Cardiac muscle cell (in vitro differentiated cells and primary cell): ENCODE measurements at places on chromosomes 11 and 22. TPM values are rescaled to one million over a fixed set of nuclear protein-coding genes. Genes with fewer than 3 reads are reported as not detected.

GRIA4 gene
- polyA plus RNA-seq, result 20.8 and 31.3 TPM in 2 replicates

SYVN1 gene
- polyA plus RNA-seq, result 13.9 and 16.2 TPM in 2 replicates

GRCh38 chr11:117374316-117375055 lies 46.8 kb downstream of the CEP164 start:
- no peak for DNase-seq

GRCh38 chr11:128424851-128425285 lies 162.5 kb downstream of the ETS1 start:
- DNase-seq, result peak; percentile 70

ZNF280B gene
- polyA plus RNA-seq, result 1.9 and 2.5 TPM in 2 replicates

DNA sequence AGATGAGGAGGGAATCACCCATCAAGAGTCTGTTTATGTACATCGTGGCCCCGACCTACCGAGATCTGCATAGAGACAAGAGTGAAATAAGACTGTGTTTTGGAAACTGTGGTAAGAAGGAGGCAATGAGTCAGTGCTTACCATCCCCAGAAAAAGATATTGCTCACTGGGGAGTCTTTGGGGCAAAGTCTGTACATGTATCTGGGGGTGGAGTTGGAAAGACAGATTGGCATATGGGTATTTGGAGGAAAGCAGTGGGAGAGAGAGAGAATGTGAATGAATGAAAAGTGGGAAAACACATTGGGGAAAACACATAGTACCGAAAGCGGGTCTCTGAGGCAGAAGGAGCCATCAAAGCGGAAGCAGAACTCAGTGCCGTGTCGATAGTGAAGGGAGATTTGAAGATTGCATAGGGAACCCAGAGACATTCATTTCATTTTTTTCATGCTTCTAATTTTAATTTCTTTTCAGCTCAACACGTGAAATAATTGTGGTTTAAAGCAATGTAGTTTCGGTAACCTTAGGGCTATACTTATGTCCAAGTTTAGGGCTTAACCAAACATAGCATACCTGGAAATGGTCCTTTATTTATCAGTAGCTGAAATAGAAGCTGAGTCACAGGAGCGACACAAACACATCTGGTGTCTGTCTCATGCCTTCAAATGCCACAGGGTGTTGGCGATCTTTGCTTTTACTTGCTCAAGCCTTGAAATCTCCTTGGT lies 98.6 kb upstream of the CD44 start:
- no peak for DNase-seq

- no peak for DNase-seq
Measured at GRCh38 chr22:20524004-20524481, 16.6 kb downstream of the MED15 start.

ARHGAP20 gene
- 0.35 and 0.49 TPM in 2 replicates for polyA plus RNA-seq

DNA sequence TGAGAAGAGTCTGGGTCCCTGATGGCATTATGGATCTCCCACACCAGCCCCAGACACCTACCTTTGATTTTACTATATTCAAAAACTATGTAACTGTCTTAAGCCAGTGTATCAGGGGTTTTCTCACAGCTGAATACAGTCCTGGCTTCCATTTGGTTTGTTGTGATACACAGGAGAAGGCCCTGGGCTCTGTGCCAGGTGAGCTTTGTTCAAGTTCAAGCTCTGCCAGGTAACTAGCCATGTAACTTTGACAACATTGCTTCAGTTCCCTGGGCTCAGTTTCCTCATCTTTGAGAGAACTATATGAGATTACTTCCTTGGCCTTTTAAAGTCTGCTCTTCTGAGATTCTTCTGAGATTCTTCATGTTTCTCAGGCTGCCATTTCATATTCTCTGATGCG lies 327.5 kb upstream of the TENM4 start:
- no peak for DNase-seq

DNA sequence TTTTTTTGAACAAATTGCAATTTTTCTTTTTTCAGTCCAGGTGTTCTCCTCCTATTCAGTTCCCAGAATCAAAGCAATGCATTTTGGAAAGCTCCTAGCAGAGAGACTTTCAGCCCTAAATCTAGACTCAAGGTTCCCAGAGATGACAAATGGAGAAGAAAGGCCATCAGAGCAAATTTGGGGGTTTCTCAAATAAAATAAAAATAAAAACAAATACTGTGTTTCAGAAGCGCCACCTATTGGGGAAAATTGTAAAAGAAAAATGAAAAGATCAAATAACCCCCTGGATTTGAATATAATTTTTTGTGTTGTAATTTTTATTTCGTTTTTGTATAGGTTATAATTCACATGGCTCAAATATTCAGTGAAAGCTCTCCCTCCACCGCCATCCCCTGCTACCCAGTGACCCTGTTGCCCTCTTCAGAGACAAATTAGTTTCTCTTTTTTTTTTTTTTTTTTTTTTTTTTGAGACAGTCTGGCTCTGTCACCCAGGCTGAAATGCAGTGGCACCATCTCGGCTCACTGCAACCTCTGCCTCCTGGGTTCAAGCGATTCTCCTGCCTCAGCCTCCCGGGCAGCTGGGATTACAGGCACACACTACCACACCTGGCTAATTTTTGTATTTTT lies 6.2 kb upstream of the UBE4A start:
- DNase-seq, result peak; percentile 43

DNA sequence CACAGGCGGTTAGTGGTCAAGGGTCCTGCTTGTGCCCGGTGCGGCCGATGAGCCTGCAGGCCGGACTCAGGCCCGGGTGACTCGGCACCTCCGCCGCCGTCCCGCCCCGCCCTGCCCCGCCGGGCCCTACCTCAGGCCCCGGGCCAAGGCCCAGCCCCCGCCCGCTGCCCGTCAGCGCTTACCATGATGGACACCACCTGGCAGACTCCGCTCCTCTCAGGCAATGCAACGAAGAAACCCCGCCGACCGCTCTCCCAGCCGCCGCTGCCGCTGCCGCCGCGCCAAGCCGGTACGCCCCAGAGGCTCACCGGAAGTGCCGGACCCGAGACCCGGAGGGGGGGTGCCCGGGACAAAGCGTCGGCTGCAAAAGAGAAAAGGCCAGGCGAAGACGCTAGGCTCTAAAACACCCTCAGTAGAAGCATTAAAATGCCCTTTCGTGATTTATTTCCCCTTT lies at the start of gene UFD1:
TSS of gene UFD1 (minus strand) at position 293 of the 454 bp plus-strand sequence. CDS start at position 185, 108 bp downstream.
- peak; percentile 92 for DNase-seq
